ENCODE measurements at places on chromosomes 13 and 19.

DNA sequence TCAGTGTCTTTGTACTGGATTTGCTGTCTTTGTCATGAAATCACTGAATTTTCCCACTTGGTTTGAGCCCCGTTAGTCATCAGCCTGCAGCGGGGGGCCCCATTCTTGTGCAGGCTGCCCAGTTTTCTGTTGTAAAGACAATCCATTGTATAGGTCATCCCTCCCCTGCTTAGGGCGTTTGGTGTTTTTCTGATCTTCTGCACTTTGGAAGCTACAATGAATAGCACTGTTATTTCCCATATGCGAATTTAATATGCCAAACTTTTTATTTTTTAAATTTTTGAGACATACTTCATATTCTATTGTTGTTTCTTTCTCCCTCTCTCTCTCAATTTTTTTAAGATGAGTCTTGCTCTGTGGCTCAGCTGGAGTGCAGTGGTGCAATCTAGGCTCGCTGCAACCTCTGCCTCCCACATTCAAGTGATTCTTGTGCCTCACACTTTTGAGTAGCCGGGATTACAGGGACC is 9.0 kb downstream of the SLC27A1 start:
- no peak for DNase-seq

DNA sequence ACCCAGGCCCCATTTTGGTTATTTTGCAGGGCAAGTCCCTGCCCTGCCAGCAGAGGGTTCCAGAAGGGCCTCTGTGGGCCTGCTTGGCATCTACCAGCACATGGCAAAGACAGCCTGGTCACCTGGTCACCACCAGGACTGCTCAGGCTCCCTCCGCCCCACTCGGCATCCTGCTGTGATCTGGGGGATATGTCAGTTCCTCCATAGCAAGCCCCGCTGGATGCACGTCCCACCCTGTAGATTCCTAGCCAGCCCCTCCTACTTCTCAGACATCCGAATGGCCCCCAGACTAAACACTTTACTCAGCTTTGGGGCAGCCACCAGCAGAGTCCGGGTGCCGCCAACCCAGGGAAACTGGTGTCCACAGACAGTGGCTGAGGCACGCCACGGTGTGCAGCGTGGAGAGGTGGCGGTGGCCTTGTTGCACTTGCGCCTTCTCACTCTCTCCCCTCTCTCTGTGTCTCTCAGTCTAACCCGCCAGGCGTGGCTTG is 31.8 kb upstream of the USE1 start:
- no peak for DNase-seq

DNA sequence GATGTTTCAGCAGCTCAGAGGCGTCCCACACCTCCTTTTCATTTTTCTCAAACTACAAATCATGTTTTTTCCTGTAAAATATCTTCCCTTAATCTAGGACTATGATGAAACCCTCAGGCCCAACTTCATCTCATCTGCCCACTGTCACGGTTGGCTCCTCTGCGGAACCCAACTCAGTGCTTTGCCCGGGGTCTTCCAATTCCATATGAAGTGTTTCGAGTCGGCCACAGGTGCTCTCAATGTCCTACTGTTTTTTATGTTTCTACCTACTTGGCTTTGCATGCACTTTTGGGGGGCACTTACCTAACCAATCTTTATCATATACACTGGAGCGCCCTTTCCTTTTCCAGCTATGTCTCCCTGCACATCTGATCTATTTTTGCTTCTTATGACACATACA is 28.1 kb downstream of the COL4A1 start:
- DNase-seq = no peak

GRCh38 chr19:9065457-9066014 is 21.3 kb upstream of the OR1M1 start:
- no peak for DNase-seq

DNA sequence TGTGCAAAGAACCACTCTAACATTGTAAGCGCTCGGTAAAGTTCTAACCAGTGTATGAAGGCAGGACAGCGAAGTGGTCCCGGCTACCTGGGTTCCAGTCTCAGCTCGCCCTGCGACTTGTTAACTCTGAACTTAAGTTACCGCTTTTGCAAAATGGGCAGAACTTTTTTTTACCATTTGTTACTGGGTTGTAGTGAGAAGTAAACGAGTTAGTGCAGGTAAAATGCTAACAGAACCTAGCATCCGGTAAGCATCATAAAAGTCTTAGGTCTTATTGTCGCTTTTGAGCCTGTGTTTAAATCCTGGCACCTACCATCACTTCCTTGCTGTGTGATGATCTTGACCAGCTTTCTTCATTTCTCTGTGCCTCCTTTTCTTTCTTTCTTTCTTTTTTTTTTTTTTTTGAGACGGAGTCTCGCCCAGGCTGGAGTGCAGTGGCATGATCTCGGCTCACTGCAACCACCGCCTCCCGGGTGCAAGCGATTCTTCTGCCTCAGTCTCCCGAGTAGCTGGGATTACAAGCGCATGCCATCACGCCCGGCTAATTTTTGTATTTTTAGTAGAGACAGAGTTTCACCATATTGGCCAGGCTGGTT is 734 bp upstream of the TRMT1 start:
- DNase-seq = no peak

GRCh38 chr19:30669329-30670010 is 297.3 kb downstream of the ZNF536 start:
- no peak for DNase-seq

- DNase-seq = no peak
Measured at GRCh38 chr19:27962264-27962663, 1250.7 kb downstream of the UQCRFS1 start.

- no peak for DNase-seq
Measured at GRCh38 chr13:27437126-27437525, 12.7 kb downstream of the GTF3A start.

DNA sequence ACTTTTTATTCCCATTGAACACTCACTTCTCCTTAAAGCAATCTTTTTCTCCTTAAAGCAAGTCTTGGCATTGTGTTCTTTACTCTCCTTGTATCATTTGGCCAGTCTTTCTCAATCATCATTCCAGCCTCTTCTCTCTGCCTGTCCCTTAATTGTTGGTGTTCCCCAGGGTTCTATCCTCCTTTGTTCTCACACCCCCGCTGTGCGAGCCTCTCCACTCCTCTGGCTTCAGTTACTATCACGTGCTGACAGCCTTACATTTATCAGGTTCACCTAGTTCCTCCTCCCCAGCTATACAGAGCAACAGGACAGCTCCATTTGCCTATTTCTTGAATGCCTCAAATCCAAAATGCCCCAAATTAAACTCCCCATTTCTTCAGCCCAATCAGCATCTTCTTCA is 24.6 kb downstream of the CYSLTR2 start:
- no peak for DNase-seq

DNA sequence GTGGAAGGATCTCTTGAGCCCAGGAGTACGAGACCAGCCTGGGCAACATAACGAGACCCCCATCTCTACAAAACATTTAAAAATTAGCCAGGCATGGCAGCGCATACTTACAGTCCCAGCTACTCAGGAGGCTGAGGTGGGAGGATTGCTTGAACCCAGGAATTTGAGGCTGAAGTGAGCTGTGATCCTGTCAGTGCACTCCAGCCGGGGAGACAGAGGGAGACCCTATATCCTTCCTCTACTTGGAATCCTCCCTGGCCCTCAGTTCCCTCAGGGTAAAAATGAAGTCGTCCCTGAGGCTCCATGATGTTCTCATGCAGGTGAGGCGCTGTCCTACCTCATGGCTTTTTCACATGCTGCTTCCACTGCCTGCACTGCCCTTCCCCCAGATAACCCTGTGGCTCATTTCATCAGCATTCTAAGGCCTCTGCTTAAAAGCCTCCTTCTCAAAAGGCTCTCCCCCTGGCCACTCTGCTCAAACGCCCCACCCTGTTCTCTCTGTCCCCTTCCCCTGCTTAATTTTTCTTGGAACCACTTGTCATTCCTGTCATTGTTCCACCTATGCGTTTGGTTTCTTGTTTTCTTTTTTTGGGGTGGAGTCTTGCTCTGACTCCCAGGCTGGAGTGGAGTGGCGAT is 19.2 kb downstream of the DNM2 start:
- DNase-seq = no peak

DNA sequence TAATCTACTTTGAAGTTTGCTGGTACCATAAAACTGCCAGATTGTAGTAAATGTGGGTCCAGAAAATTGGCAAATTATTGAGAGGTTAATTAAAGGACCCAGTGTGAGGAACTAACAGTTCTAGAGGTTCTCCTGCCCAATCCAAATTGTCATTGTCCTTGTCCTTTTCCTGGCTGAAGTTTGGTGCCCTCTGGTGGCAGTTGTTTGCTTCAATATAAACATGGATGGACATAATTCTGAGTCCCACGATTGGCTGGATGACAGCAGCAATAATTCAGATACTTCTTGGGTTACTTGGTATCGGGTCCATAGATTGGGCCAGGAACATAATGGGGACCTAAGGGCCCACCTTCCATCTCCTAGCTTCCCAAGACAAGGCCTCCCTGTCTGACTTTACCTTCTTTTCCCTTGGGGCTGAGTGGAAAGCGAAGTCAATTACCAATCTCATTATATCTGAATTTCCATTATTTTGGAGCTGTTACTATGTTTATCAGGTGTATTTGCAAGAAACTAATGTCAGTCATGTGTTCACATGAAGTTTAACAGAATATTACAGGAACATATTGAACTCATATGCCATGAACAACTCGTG is 33.8 kb upstream of the GARRE1 start:
- DNase-seq = no peak

- DNase-seq = peak; percentile 76
Measured at GRCh38 chr19:8580710-8581281, 3.6 kb upstream of the MYO1F start.

Measured in GM06990 (cell line).